K562 (cell line): ENCODE measurements at places on chromosomes 3 and 15. TPM values are rescaled to one million over a fixed set of nuclear protein-coding genes. Genes with fewer than 3 reads are reported as not detected.

DNA sequence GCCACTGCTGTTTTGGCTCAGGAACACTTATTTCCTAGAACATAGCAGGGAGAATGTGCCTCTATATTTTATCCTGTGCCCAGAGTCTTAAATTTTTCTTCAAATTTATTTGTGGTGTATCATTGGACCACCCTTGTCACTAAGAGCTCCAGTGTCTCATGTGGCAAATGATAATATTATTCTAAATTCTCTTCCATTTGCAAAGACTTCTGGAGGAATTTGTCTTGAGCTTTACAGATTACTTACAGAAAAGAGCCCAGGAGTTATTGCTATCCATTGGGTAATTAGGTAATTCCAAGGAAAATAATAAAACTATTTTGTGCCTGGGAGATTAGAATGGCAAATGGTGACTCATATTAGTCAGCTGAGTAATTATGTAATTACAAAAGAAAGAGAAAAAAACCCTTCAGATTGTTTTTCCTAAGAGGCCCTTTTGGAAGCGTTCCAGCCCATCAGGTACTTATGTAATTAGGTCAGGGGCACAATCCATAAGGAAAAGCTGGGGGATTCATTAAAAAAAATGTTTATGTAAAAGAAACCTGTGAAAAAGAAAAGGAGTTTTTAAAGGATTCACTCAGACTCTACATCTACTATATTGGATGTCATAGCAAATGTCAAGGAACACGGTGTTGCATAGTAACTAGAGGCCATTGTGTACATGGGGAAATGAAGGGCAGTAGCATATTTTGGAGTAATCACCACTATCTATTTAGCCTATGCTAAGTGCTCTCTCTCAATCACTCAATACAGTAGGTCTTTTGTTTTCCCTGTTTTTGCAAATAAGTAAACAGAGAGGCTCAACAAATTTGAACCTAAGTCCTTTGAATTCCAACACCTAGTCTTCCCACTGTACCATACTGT is 380.9 kb upstream of the RARB start:
- no peak for DNase-seq

- no peak for DNase-seq
Observed at GRCh38 chr3:179233043-179233442, 17.9 kb downstream of the KCNMB3 start.

DNA sequence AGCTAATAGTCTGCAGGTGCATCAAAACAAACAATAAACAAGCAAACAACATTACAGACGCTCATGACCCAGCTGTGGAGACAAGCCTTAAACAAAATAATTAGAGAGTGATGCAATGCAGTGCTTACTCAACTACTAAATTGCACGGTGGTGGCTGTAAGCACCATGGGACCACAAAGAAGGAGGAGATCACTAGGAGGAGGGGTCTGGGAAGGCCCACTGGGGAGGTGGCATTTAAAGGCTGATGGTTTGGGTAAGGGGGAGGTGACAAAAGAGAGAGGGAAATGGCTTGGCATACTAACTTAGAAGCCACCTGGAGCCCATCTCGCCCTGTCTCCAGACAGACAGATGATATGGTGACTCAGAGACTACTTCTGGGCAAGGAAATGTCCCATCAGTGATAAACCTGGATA is 516.7 kb downstream of the FOXP1 start:
- DNase-seq: no peak

DNA sequence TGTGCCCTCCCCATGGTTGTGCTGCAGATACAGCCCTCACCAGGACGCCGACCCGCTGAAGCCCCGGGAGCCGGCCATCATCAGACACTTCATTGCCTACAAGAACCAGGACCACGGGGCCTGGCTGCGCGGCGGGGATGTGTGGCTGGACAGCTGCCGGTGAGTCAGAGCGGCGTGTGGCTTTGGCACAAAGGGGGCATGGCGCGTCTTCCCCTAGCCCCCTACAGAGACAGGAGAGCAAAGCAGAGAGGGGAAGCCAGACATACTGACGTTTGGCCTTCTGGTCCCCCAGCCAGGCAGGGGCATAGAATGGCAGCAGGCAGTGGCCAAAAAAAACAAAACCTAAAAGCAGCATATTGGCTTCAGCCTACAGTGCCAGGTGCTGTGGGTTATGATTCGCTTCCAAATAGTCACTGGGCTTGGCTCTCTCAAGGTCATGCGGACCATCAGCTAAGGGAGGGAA is 64.0 kb downstream of the MESD start:
- no peak for DNase-seq

DNA sequence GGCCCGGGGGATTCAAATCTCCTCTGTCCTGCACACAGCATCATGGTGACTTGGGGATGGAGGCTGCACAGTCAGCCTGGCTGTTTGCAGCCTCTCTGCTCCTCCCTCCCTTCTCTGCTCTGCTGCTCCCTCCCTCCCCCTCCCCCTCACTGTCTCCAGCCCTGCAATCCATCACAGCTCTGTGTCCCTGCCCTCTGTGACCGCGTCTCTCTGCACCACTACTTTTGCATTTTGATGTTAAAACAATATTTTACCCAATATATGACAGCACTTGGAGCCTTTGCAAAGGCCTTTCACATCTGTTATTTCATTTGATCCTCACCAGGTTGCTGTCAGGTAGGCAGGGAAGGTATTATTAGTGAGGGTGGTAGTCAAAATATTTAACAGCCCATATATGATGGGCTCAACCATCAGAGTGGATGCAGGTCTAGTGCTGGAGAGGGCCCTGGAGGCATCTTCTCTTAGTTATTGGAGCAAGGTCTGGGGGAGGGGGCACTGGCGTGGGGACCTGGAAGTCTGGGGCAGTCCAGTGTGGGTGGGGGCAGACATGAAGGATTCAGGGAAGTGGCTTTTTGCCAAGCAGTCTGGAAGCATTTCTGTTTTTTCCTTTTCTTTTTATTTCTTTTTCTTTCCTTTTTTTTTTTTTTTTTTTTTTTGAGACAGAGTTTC is 16.3 kb upstream of the VPS8 start:
- DNase-seq: no peak

DNA sequence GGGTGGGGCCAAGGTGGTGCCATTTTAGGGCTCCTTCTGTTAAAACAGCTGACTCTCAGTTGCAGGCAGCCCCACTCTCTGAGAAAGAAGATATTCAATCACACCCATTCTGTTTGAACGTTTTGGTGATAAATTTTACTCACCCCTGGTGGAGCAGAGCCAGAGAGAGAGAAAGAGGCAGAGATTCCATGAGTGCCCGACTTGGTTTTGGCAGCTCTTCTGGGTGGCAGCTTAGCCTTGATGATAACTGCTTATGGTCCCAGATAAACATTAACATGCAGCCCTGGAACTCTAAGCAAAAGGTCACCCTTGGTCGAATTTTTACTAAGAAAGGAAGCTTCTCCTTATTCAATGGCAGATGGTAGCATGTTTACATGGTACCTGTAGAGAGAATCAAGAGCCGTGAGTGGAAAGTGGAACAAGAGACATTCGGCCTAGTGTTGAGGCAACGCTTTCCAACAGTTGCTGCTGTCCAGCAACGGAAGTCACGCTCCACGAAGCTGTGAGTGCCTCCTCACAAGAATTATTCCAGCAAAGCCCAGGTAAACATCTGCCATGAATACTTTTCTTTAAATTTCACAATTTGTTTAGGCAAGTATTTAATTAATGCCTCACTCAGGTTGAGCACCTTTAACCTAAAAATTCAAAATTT is 530.6 kb upstream of the ROBO2 start:
- no peak for DNase-seq

GRCh38 chr3:132837615-132838014 is 115.4 kb upstream of the NPHP3 start:
- no peak for DNase-seq

GRCh38 chr3:177776661-177777101 is 579.4 kb upstream of the TBL1XR1 start:
- DNase-seq: no peak

- no peak for DNase-seq
Observed at GRCh38 chr3:152922554-152922953, 87.6 kb downstream of the P2RY1 start.

- no peak for DNase-seq
Observed at GRCh38 chr3:100277255-100277800, 16.5 kb downstream of the TBC1D23 start.

DNA sequence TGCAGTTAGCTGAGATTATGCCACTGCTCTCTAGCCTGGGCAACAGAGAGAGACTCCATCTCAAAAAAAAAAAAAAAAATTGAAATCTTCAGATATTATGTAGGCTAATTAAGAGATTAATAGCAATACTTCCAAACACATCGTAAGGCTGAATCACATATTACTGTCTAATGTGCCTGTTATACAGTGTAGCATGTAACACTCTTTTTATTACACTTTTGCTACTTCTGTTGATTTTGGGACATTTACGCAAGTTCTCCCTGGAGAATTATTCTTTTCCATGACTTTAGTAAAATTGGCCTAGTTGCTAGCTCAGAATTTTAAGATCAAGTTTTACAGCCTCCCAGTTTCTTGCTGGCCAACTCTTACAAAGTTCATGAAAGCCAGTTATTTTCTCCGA is 605.2 kb downstream of the NAALADL2 start:
- DNase-seq: no peak

Gene HEG1
- total RNA-seq: 0.24 and 0.25 TPM in 2 replicates

Gene GHRL
- total RNA-seq: 0.29 and 0.34 TPM in 2 replicates

Gene TM4SF18
- not detected in 2 replicates for total RNA-seq

Gene GOLGA8M
- not detected in 2 replicates for total RNA-seq

Gene MCCC1
- 24.1 and 25.3 TPM in 2 replicates for total RNA-seq
